ENCODE measurements at places on chromosomes 6 and 20.
A peak's percentile ranks its signal among the peaks of the same experiment; 100 is the strongest.

GRCh38 chr6:11767458-11767857 lies 11.1 kb downstream of the ADTRP start:
- DNase-seq = no peak

- no peak for DNase-seq
Observed at GRCh38 chr6:28490205-28490890, 25.2 kb downstream of the GPX6 start.

DNA sequence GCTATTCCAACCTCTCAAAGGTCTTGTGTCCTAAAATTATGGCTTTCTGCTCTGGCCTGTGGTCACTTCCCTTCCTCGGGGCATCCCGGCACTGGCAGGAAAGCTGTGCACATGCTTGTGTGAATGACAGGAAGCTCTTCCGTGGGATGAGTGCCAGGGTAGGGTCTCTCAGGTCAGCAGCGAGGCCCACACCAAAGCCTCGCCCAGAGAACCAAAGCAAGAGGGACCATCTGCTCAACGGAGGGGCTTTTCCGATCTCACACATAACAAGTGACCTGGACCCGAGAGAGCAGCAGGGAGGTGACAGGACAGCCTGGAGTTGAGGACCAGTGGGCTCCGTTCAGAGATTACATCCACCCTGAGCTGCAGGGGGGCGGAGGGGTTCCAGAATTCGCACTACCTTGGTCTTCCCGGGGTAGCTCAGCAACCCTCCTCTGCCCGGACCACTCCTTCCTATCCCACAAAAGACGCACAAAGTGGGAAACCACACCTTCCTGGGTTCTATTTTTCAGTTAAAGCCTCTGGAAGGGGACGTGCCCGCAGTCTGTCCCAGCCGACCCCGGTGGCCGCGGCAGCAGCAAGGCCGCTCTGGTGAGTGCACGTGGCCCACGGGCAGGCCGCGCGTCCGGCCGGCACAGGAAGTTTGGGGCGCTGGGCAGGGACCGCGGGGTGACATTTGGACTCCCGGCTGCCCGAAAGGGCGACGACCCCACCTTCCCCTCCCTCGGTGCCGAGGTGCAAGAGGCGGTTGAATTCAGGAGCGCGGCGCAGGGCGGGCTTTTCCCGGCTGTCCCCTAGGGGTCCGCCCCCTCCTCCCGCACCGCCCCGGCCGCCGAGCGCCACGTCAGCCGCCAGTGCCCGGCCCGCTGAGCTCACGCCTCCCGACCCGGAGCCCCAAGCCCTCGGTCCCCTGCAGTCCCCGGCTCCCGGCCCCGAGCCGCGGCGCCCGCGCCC lies 988 bp downstream of the TXNDC5 start:
- DNase-seq = peak; percentile 29

DNA sequence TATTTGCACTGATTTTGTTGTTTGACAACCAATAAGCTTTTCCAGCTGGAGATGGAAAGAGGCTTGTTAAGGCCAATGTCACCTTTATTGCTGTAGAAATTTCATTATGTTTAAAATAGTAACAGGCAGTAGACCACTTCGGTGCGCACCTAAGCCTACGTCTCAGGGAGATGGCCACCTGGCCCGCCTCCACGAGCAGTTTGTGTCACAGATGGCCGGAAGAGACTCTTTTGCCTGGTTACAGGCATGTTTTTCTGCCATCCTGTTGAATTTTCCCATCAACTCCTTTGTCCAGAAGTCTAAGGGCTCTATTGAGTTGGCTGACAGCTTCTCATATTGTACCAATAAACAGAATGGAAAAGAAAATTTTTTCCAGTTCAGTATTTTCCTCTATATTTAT lies 51.0 kb downstream of the SLC9A8 start:
- DNase-seq = no peak

GRCh38 chr6:135147637-135148592 lies 33.2 kb upstream of the MYB start:
- DNase-seq = no peak

DNA sequence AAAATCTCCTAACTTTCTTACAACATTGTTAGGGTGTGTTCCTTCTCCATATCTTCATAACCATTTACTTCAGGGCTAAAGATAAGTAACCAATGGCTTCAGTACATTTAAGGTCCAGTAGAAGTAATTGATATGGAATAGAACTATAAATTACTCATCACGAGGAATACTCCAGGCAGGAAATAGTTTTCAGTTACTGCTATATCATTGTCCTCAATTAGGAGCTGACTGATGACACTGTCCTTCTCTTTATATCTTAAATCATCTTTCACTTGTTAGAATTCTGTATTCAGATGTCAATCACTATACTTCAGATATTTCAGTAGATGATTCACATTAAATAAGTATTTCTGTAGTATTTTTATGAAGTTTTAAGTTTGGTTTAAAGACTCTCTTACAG lies 88.4 kb downstream of the COL19A1 start:
- no peak for DNase-seq

DNA sequence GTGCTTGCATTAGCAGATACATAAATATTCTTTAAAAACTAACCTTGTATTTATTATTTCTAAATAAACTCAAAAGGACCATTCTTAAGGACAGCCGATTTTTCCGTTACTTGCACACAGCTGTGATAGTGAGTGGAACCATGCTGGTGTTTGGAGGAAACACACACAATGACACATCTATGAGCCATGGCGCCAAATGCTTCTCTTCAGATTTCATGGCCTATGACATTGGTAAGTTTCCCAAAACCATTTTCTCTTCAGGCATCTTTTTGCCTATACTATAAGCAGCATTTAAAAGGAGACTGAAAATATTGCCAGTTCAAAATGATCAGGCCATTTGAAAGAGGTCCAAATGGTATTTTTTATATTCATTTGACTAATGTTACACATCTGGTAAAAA lies 92.3 kb downstream of the ATRN start:
- DNase-seq = no peak

DNA sequence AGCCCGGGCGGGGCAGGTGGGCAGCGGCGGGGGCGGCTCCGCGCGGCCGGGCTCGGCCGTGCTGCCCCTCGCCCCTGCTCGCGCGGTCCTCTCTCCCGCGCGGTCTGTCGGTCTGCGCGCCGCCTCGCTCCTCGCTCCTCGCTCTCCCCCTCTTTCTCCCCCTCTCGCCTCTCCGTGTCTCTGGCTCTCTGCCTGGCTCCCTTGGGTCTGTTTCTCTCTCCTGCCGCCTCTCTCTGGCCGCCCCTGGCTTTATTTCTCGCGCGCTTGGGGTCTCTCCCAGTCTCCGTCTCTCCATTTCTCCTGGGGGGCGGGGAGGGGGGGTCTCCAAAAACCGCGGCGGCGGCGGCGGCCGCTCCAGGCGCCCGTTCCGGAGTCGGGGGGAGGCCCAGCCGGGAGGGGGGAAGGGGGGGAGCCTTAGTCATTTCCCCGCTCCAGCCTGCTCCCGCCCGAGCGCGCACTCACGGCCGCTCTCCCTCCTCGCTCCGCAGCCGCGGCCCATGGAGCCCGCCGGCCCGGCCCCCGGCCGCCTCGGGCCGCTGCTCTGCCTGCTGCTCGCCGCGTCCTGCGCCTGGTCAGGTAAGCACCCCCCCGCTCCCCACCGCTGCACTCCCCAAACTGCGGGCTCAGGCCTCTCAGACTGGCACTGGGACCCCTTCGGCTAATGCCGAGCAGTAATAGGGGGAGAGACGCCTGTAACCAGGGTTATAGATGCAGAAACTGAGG lies at the start of gene SIRPA:
SIRPA (plus strand) TSS at position 457 of the 723 bp plus-strand sequence; CDS start at position 498, 41 bp downstream.
- no peak for DNase-seq

- DNase-seq = no peak
Observed at GRCh38 chr6:141123049-141123448, 1009.7 kb upstream of the GJE1 start.

DNA sequence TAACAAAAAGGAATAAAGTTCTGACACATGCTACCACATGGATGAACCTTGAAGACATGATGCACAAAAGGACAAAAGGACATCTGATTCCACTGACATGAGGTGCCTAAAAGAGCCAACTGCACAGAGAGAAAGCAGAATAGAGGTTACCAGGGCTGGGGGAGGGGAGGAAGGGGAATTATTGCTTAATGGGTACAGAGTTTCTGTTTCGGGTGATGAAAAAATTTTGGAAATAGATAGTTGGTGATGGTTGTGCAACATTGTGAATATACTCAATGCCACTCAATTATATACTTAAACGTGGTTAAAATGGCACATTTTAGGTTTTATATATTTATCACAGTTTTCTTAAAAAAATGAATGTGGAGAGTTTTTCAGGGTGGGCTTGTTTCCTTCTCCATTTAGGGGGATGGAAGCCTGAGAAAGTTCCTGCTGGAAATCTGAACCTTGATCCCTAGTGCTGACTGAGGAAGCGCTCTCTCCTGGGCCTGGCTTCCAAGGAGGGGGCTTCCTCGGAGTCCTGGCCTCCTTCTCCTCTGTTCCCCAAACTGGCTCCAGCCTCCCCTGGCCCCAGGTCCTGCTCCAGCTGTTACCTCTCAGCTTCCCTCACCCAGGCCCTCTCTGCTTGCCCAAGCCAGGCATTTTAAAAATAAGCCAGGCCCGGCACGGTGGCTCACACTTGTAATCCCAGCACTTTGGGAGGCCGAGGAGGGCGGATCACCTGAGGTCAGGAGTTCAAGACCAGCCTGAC lies 79.2 kb downstream of the NOL4L start:
- no peak for DNase-seq

Data from stimulated activated CD4-positive, alpha-beta T cell treated with anti-CD3 and anti-CD28 coated beads, Interleukin-2, amount 100 ng/mL, for 4 hours (primary cell).